ENCODE measurements at places on chromosomes 7 and 10.

GRCh38 chr7:29480451-29480850, 83.2 kb upstream of the PRR15 start:
- no peak for DNase-seq

- DNase-seq, result no peak
These were observed 47.1 kb upstream of the ZNRF2 start for GRCh38 chr7:30237271-30237695.

- no peak for DNase-seq
These were observed 32.5 kb downstream of the CBX3 start for GRCh38 chr7:26233902-26234511.

GRCh38 chr10:36469585-36469984, 655.8 kb upstream of the ANKRD30A start:
- DNase-seq, result peak; percentile 92

- no peak for DNase-seq
These were observed 46.4 kb downstream of the CREB5 start for GRCh38 chr7:28458732-28459131.

DNA sequence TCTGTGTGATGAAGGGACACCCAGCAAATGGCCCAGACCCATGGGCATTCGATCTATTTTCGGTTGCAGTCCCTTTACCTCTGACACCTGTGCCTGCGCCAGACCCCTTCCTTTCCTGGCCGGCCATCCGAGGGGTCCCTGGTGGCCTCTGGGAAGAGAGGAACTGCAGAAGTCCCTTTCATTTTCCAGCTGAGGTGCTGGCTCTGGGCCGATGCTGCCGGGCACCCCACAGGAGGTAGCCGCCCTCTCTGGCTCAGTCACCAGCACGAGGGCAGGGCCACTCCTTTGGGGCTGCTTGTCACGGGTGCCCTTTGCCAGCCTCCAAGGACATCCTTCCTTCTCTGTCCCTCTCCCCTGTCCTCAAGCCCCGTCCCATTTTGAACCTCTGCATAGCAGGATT, 4.2 kb upstream of the ELN start:
- no peak for DNase-seq

- peak; percentile 93 for DNase-seq
These were observed 164.9 kb downstream of the DGKI start for GRCh38 chr7:137681657-137682562.

DNA sequence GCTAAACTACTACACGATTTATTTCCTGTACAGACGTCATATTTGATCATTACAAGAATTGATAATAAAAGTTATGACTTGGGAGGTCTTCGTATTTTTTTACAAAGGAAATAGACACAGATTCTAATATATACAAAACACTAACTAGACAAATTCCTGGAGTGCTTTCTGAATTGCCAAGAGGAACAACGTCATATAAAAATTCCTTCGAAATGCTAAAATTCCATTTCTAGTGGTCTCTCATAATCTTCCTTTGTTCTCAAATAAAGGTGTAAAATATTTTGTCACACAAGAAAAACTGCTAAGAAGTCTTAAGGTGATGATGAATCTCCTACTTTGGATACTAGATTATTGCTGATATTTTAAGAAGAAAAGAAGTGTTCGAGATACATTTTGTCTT, 85.4 kb downstream of the CDK6 start:
- DNase-seq, result peak; percentile 59

DNA sequence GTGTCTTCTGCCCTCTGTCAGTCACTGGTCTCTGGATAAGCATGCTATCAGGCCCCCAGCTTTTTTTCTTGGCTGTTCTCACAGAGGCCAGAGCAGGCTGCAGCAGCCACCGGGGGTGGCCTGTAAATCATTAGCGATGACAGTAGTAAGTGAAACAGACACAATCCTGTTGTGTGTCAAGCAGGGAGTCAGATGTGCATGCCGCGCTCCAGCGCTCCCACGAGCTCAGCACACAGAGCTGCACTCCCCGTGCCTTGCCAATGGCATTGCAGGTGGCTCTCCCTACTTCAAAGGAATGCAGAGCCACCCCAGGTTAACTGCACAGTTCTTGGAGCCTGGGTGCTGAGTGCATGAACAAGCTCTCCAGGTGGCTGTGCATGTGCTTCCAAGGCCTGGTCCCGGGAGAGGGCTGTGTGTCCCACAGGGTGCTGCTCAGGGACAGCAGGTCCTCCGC, 226.1 kb downstream of the GLRX3 start:
- DNase-seq, result no peak

- no peak for DNase-seq
These were observed 17.2 kb upstream of the MYL7 start for GRCh38 chr7:44158096-44158872.

GRCh38 chr10:106311590-106311989, 852.9 kb downstream of the SORCS1 start:
- DNase-seq, result no peak

DNA sequence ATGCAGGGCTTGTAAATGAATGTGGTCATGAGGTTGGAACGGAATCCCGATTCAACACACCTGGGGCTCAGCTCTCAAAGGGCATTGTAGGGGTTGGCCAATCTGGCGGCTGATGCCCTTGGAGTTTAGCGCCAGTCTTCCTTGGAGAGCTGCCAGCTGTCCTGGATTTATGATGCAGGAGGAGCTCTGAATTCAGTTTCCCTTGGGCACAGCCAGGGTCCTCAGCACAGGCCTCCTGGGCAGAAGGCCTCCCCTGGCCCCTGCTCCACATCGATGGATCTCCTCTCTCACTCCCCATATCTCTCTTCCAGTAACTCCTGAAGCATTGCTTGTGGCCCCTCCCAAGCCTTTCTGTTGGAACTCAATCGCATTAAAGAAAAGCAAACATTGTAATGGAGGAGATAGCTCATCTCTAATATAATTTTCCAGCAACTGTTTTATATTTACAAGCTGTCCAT, 985 bp upstream of the CYTH3 start:
- DNase-seq, result no peak

DNA sequence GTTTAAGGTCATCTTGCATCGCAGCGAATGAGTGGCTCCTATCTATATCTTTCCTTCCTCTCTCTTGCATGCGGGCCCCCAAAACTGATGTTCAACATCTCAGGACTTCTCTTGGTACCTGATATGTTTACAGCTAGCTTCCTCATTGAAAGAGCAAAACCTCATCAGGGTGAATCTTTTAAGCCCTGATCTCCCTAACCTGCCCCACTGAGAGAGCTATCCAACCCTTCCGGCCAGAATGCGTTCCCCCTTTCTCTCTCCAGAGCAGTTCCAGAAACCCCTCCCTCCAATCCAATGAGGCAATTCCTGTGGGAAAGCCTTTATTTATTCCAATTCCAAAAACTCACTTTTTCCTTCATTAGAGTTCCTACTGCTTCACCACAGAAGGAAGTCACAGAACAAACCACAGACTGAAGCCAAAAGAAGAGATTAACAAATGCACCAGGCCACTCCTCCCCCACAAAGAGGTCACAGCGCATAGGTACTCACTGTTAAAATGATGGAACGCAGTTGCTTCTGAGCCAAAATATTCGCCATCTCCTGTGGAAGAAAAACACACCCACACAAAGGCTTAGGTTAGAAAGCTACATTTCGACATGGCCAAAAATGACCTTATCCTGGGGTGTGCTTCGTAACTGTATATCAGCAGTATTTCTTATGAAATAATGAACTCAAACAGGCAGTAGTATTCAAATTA, 232.4 kb downstream of the ELMO1 start:
- DNase-seq, result no peak

DNA sequence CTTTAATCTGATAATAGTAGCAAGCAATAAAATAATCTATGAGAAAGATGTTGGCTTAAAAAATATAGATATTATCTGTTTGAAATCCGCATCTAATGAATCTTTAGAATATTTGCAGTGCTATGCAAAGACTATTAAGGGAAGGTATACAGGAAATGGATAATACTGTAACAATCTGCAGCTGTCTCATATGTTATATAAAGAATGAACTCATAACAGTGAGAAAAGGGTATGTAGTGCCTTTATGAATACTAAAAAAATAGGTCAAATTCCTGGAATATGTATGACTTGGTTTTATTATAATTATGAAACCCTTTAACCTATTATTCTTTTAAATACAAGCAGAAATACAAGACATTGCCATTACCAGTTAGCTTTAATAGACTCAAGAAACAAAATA, 105.1 kb upstream of the GPR22 start:
- no peak for DNase-seq

DNA sequence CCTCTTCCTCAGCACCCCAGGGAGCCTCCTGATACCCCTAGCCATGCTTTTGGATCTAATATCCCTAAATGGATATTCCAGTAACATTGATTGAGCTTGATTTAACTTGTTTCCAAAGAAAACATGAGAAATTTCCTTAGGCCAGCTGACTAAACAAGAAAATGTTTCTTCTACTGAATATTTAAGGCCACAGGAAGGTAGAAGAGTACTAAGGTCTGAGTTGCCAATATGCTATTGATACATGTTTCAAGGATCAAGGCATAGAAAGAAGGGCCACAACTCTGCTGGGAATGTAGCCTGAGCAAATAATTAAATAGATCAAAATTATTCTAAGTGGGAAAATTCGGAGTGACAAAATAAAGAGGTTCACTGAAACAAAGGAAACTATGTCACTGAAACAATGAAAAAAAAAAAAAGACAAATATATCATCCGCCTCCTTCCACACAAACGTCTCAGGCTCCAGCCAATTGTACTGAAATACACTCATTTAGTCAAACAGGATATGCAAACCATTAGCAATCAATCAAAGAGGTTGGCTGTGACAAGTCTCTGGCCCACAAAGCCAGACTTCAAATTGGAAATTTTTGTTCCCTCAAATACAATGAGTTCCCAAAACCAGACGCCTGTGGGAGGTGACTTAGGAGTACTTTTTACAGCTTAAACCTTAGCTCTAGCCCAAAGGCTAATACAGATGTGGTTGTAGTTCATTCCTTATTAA, 396.2 kb downstream of the HTR7 start:
- no peak for DNase-seq

- DNase-seq, result peak; percentile 25
These were observed 184.2 kb upstream of the BET1 start for GRCh38 chr7:94188350-94188749.
